Bone marrow (tissue), 2 donors: ENCODE measurements at places on chromosomes 16 and 17.

DNA sequence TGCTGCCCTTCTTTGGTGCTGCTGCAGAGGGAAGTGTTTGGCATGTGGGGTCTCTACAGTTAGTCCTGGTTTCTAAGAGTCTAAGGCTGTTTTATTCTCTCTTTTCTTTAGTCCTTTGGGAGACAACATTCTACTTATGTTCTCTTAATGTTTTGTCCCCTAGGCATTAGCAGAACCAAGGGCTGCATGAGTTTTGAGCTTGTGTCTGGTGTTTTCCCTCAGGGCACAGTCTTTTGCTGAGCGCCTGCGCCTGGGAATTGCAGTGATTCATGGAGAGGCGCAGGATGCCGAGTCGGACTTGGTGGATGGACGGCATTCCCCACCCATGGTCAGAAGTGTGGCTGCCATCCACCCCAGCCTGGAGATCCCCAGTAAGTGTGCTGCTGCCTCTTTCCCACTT lies 41.1 kb upstream of the SLC5A10 start:
- DNase-seq: no peak

DNA sequence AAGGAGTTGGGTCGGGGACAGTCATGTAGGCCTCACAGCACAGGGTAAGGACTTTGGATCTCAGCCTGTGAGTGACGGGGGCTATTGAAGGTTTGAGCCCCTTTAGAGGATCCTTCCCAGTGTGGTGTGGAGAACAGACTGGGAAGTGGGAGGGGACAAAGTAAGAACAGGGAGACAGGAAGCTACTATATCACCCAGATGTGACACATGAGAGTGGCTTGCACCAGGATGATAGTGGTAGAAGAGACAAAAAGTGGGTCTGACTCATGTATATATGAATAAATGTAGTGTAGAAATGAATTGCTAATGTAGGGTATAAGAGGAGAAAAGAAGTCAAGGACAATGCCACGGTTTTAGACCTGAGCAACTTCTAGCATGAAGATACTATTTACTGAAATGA lies 4.5 kb downstream of the NUP93 start:
- peak; percentile 19 for DNase-seq

DNA sequence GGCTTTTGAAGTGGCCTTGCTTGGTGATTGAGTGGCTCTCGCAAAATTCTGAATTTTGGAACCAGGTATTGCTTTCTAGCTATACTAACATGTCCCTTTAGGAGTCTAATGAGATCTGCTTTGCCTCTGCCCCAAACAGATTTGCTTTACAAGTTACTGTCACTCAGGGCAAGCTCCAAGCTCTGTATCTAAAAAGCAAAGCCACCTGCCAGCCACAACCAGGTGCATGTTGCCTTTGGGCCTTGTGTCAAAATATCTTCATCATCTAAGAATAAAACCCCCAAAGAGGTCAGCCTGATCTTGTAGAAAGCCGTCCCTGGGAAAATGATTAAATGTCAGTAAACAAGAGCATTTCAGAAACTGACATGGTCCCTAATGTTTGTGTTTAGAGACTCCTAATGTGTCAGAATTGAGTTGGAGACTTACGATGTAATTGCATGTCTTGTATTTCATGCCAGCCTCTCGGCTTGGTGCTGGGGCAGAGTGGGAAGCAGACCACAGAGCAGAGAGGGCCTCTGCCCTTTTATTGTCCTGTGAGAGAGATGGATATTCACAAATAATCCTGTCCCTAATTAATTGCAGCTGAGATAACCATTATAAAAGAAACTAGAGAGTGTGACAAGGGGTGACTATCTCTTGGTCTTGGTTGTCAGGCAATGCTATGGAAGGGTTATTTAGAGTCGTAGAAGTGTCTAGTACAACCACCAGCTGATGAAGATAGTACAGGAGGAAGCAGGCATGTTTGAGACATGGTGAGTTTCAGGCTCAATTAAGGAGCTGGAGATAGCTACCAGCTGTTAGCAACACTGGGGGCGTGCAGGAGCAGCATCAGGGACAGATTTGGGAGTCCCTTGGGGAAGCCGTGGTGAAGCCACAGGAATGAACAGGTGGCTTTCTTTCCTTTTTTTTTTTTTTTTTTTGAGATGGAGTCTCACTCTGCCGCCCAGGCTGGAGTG lies 90.7 kb downstream of the PITPNC1 start:
- DNase-seq: no peak

DNA sequence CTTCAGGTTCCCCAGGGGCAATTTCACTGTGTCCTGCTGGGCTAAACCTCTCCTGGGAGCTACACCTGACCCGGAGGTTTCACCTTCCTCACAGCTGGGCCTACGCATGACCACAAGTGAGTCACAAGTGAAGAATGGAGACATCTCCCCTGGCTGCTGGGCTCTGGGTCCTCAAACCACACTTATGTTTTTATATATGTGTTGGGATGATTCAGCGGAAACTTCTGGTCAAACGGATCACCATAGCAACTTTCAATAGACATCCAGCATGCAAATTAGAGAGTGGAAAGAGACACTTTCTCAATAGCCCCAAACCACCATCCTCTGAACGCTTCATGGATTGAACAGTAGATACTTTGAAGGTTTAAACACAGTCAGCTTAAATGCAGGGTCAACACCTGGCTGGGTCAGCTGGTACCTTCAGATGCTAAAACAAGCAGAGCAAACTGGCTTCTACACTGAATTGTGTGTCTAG lies 28.0 kb upstream of the MAF start:
- no peak for DNase-seq

DNA sequence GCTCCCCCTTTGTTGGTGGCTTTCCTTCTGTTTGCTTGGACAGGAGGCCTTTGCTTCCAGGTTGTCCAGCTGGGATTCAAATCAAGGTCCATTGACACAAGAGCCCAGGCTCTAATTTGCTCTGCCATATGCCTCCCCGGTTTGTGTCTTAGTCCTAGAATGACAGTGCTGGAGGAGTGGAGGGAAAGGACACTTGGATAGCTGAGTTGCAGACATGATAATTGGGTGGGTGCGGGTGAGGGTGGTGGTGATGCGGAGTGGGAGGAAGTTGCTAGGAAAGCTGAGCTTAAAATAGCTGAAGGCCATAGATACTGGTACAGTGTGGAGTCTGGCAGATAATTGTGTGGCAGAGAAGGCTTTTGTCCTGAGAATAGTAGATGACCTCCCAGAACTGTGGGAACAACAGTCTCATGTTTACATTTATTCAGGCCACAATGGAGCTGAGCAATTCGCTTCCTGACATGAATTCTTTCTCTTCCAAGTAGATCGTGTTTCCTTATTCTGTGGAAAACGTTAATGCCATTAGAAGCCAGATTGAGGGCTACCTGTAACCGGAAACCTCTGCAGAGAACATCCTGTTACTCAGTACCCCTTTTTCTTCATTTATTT lies 23.8 kb downstream of the SEC14L1 start:
- DNase-seq: no peak

GRCh38 chr17:73749337-73749823 lies 105.1 kb upstream of the SDK2 start:
- no peak for DNase-seq

DNA sequence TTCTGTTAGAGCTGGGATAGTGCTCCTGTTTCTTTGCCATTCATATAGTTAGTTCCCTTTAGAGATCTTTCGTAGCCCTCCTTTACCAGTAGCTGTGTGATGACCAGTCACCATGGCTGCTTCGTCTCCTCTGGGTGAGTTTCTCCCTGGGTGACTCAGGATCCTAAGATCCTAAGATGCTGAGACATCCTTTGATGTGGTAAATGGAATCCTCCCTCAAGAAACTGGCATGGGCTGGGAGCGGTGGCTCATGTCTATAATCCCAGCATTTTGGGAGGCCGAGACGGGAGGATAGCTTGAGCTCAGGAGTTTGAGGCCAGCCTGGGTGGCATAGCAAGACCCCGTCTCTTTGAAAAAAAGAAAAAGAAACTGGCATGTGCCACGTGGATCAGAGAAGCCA lies 5.9 kb downstream of the PHAF1 start:
- no peak for DNase-seq

DNA sequence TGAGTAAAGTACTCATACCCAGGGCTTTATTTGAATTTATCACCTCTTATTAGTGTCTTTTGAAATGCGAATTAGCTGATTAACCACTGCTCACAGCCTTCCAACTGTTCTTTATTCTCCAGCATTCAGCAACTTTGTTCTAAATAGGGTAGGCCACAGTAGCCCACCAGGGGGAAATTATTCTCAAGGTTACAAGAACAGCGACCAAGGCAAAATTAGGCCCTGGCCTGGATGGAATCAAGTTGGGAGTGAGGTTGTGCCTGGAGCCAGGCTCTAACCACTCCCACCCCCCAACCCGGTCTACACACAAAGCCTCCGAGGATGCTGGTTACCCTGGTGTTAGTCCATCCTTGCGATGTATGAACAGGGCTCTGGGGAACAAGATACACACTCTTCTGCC lies 245.5 kb downstream of the STX8 start:
- DNase-seq: no peak

DNA sequence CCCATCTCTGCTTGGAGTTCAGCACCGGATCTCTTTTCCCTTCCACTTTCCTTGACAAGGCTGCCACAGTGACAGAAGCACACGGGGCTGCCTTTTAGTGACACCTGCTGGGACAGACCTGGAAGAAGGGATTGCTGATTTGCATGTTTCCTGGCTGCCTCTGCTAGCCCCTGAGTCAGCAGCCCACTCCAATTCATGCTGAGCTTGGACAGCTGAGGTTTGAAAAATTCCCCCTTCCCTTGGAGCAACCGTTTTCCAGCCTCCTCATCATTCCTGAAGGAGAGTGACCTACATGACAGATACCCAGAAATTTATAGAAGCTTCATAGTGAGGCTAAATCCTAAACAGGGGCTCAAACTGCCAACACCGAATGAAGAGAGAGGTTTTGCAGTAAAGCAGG lies 18.8 kb upstream of the RBL2 start:
- DNase-seq: no peak
